Activated T-helper 9 cell treated with anti-CD3 and anti-CD28 coated beads, Interleukin-2, amount 50 U/mL, for 16 hours (primary cell): ENCODE measurements at places on chromosomes 11 and 22.

GRCh38 chr11:110530900-110531741 lies 101.4 kb downstream of the FDX1 start:
- no peak for DNase-seq

DNA sequence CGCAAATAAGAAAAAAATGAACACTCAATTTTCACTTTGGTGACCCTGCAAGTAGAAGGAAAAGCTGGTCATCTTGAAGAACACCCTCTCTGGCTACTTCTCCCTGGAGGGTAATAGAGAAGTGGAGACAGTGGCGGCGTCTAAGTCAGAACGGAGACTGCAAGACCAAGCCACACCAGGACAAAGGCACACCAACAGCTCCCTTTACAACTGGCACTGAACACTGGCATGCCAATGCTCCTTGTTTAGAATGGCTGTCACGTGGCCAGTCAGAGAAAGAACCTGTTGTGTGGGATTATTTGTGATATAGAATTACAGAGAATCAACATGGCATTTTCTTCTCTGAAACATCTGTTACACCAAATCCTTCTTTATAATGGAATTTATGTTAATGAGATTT lies 61.3 kb upstream of the YPEL1 start:
- DNase-seq, result no peak

DNA sequence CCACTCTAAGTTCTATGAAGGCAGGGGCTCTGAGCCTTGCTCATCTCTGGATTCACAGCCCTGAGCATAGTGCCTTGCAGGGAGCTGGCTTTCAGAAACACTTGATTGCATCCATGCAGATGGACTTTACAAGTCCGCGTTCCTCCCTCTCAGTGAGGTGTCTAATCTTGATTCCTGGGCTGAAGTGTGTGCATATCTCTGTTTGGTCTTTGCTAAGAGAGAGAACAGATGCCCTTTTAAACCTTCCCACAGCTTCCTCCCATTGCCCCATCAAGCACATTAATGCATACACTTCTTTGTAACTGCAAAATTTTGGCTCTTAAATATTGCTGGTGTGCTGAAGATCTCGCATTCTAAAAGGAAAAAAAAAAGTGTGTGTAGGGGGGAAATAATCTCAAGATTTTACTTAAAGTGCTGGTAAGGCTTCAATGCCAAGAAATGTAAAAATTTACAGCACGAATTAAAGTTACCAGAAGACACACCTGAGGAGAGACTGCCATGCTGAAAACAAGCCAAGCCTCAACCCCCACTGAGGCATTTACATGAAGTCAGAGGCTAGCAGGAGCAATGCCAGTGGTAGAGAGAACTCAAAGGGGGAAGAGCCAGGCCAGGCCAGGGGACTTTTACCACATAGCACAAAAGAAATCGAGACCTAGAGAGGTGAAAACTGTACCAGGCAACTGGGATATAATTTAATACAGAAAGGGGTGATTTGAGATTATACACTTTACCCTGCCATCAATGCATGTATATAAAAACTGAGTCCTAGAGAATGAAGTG lies 492.1 kb downstream of the SOX6 start:
- no peak for DNase-seq

GRCh38 chr11:16610213-16610737 lies 128.2 kb upstream of the C11orf58 start:
- DNase-seq, result no peak

DNA sequence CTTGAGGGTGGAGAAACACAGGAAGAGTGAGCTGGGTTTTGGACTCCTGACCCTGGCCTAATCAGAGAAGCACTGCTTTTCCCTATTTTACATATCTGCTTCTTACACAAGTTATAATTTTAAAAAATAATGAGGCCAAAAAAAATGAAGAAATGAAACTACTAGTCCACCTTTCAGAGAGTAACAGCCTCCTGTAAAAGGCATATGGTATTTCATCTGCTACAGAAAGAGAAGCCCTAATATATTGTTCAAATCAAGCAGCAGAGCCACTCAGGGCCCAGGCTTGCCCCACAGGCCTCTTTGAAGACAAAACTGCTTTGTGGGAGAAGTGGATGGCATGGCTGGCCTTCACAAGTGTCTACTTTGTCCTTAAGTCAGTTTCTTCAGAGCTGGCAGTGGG lies 10.0 kb downstream of the DIXDC1 start:
- DNase-seq, result no peak

- DNase-seq, result no peak
Observed at GRCh38 chr22:50621356-50621880, 6.5 kb downstream of the ARSA start.

DNA sequence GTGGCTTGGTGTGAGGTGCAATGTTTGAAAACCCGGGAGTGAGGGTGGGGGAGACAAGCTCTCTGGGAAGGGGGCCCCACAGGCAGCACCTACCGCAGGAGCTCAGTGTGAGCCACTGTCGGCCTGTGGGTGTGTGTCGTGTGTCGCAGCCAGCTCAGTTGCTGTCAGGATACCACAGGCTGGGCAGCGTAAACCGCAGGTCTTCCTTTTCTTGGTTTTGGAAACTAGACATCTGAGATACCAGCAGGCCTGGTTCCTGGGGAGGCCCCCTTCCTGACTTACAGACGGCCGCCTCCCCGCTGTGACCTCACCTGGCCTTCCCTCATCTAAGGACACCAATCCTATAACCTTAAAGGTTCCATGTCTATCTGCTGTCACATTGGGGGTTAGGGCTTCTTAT lies 19.4 kb downstream of the IRF7 start:
- no peak for DNase-seq

- no peak for DNase-seq
Observed at GRCh38 chr22:32021716-32022115, 21.3 kb upstream of the SLC5A1 start.

- DNase-seq, result no peak
Observed at GRCh38 chr11:128894685-128895084, 3.5 kb downstream of the KCNJ5 start.

DNA sequence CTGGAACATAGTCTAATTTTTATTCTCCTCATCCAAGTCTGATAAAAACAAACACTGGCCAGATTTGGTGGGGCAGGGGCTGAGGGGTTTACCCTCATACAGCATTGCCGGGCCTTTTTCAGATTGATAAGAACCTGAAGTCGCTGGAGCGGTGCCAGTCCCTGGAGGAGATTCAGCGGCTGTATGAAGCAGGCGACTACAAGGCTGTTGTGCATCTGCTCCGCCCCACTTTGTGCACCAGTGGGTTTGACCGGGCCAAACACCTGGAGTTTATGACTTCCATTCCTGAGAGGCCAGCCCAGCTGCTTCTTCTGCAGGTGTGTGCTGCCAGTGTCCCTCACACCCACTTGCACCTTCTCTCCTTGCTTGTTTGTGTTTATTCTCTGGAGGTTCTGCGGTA lies 55.8 kb downstream of the CABIN1 start:
- no peak for DNase-seq

- DNase-seq, result peak; percentile 79
Observed at GRCh38 chr11:47373876-47374719, 4.2 kb downstream of the SPI1 start.

- DNase-seq, result no peak
Observed at GRCh38 chr22:26474682-26475081, 8.9 kb downstream of the HPS4 start.

GRCh38 chr22:41478891-41479521 lies 10.1 kb downstream of the ACO2 start:
- no peak for DNase-seq

GRCh38 chr22:28032861-28033260 lies 113.8 kb upstream of the PITPNB start:
- DNase-seq, result no peak

DNA sequence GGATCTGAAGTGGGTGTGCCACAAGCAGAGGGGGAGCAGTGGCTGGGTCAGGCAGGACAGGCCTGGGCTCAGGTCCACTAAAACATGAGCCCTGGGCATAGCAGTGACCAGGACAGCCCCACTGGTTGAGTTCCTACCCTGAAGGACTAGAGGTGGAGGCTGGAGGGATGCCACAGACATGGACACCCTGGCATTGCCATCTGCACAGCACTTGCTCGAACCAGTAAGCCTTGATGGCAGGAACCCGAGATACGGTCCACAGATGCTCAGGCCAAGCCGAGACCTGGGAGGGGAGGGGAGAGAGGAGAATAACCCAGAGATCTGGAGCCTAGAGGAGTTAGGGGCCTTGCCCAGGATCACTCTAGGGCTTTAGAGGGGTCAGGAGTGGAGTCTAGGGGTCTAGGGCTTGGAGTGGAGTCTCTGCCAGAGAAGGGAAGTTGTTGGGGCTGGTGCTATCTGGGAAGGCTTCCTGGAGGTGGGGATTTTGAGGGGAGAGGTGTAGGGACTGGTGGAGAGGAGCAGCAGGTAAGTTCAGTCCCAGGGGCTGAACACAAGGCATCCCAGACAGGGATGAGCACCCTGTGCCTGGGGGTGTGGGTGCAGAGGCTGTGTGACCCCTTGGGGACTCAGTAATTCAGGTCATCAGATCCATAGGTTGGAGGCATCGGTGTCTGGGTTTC lies 30.6 kb upstream of the RELT start:
- no peak for DNase-seq

GRCh38 chr22:37636186-37636948 lies 3.1 kb upstream of the SH3BP1 start:
- no peak for DNase-seq

- no peak for DNase-seq
Observed at GRCh38 chr11:7612661-7613393, 60.5 kb downstream of the CYB5R2 start.

GRCh38 chr11:1923201-1923956 lies 3.9 kb downstream of the TNNT3 start:
- DNase-seq, result no peak

DNA sequence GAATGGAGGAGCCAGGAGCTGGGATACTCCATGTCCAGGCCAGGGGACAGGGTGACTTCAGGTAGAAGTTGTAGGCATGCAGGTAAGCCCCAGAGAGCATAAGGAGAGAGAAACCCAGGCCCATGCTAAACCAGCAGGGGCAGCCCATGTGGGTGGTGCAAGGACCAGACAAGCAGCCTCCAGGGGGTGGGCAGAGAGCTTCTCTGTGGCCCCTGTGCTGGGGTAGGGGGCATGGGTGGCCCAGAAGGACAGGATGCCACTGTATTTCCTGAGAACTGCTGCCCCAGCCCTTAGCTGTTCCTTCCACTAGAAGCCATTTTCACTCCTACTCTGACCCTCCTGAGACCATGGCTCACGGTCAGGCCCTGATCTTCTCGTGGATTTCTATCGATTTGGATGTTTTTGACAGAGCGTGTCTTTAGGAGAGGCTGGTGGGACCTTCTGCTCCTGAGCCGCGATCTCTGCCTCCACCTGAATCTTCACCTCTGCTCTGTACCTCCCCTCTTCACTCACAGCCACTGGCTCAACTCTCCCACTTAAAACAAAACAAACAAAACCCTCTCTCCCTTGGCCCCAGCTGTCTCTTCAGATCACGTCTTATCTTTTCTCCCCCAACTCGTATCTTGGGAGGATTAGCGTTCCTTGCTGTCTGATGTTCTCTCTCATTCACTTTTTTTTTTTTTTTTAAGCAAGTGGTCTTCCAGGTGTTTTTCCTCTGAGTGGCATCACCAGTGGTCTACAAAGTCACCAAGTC lies 112.2 kb downstream of the NECTIN1 start:
- DNase-seq, result no peak

DNA sequence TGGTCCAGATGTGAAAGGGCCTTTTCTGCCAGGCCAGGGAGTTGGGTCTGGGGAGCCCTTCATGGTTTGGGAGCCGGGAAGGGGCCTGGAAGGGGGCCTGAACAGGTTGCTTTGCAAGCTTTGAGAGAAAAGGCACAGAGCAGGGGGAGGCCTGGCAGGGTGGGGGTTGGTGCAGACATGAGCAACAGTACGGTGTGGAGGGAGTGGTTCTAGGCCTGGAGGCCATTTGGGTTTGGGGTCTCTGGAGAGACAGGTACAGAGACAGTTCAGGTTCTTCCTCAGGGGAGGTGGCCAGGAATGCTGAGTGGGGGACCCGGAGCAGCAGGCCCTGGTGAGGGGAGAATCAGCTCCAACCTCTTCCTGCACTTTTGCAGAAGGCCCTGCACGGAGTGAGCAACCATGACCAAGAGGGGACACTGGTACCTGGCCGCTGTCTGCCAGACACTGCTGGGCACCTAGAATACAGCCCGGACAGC lies 1.4 kb downstream of the KDELR3 start:
- no peak for DNase-seq

DNA sequence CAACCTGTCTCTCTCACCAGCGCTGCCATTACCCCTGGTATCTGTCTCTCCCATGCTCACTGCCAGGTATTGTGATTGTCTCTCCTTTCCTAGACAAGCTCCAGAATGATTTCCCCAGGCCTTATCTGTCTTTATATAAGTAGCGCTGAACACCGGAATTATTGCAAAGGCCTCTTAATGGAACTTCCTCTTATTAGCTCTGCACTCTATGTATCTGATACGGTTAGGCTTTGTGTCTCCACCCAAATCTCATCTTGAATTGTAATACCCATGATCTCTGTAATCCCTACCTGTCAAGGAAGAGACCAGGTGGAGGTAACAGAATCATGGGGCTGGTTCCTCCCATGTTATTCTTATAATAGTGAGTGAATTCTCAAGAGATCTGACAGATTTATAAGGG lies 39.3 kb downstream of the DDI1 start:
- no peak for DNase-seq

DNA sequence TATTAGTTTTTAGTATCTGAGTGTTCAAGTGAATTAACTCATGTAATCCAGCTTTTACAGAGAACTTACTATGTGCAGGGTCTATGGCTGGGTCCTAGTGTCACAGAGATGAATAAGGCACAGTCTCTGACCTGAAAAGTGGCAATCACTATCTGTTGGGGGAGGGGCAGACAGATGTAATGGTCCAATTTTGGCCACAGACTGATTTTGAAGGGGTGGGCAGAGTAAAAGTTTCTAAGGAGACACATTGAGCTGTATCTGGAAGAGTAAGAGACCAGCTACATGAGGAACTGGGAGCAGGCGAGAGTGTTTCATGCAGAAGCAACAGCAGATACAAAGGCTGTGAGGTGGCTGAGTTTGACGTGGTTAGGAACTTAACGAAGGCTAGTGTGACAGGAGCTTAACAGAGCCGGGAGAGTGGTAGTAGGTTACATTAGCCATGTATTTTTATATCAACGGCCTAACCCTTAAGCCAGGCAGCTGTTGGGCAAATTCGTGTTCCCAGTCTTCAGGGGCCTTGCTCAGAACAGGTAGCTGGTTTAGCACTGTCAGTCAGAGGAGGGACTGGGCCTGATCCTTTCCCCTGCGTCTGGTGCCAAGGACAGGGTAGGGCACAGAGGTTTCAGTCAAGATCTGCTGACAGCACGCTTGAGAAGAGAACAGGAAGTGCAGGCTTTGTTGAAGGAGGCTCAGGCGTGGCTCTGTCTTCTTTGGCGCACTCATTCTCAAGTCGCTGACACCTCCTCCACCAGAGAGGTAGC lies 1.4 kb upstream of the STIM1 start:
- no peak for DNase-seq

GRCh38 chr11:11836676-11837231 lies 5.0 kb upstream of the USP47 start:
- DNase-seq, result no peak

DNA sequence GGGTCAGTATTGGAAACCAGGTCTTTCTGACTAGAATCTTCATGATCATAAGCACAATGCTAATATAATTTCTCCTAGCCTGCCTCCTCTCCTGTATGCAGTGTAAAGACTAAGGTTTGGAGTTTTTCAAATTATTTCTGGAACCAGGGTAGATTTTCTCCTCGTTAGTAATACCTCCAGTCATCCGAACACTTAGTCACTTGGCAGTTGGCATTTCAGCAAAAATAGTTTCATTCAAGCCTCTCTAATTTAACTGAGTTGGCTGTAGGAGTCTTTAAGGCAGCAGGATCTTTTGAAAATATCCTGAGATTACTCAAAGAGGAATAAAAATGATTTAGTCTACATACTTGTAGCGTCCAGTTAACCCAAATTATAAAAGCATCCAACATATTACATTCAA lies 6.3 kb downstream of the TYR start:
- DNase-seq, result no peak

- no peak for DNase-seq
Observed at GRCh38 chr22:30079952-30080533, at the start of gene HORMAD2. TSS of gene HORMAD2 (plus strand) at chr22:30080464. CDS start at chr22:30093953, 13,489 bp downstream.
